ENCODE measurements at places on chromosomes 13 and 19.
A peak's percentile ranks its signal among the peaks of the same experiment; 100 is the strongest.

- DNase-seq = no peak
Observed at GRCh38 chr13:44703371-44703770, 127.2 kb upstream of the TSC22D1 start.

- no peak for DNase-seq
Observed at GRCh38 chr13:95710313-95710712, 33.4 kb downstream of the DNAJC3 start.

DNA sequence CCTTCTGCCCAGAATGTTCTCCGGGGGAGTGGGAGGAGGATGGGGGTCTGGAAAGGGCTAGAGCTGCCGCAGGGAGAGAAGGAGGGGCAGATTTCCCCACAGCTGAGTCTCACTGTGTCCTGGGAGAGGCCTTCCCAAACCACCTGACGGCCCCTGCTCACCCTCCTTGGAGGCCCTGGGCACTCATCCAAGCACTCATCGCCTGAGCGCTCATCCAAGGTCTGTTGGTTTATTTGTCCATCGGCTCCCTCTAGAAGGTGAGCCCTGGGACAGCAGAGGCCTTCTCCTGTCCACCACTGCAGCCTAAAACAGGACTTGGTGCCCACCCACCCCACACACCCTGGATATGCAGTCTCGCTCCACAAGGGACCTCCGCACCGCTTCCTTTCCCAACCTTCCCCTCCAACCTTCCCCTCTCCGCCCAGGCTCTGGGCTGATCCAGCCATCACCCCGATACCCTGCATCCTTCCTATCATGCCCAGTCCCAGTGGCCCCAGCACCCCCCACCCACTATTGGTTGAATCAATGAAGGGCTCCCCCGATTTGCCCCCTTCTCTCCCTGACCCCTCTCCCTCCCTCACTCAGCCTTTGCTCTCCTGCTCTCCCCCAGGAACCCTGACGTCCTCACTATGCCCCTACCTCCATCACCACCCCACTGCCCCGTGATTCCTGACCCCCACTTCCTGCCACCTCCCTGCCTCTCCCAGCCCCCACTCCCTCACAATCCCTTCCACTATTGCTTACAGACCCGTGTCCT, 1.7 kb downstream of the UBXN6 start:
- DNase-seq = no peak

GRCh38 chr13:24124789-24125476, 35.6 kb upstream of the SPATA13 start:
- no peak for DNase-seq

- DNase-seq = no peak
Observed at GRCh38 chr19:14770944-14771839, 7.2 kb downstream of the ADGRE2 start.

DNA sequence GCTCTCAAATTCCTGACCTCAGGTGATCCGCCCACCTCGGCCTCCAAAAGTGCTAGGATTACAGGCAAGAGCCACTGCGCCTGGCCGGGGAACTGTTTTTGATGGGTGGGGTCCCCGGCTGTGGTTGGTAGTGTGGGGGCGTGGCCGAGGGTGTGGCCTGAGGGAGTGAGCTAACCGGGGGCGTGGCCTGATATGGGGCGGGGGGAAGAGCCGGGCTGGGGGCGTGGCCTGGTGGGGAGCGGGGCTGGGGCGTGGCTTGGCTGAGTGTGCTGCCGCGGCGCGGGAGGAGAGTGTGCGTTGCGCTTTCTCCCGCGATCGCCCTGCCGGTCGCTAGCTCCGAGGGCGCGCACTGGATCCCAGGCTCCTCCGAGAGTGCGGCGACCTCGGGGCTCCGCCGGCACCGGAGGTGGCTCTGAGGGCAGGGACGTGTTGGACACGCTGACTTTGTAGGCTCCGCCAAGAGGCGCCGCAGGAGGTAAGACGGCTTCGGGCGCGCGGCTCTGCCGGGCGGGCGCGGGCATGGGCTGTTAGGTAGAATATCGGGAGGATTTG, at the start of gene SPATA13:
Gene SPATA13, plus strand, starts transcription at position 263 of the 552 bp plus-strand sequence. CDS start 62,210 bp downstream, outside the sequence.
- DNase-seq = peak; percentile 88

- no peak for DNase-seq
Observed at GRCh38 chr13:41751277-41751676, 209.6 kb downstream of the VWA8 start.

- DNase-seq = no peak
Observed at GRCh38 chr13:44379885-44380284, 6.3 kb downstream of the SERP2 start.

DNA sequence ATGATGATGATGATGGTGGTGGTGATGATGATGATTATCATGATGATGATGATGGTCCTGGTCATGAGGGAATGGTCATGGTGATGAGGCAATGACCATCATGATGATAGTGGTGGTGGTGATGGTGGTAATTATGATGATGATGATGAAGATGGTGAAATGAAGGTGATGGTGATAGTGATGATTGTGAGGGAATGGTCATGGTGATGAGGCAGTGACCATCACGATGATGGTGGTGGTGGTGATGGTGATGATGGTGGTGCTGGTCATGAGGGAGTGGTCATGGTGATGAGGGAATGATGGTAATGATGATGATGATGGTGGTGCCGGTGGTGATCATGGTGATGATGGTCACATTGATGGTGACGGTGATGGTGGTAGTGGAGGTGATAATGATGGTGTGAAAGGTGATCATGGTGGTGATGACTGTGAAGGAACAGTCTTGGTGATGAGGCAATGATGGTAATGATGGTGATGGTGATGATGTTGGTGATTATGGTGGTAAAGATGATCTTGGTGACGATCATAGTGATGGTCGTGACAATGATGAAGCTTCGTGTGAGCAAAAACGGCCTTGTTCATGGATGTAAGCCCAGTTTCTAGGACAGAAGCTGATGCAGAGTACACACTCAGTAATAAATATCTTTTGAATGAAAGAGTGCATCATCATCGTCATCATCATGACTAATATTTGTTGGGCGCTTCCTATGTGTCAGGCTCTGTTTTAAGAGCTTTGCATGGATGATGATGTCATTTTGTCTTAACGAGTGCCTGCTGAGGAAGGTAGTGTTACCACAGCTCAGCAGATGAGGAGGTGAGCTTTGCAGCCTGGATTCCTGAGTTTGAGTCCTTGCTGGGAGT, 17.3 kb downstream of the SBK2 start:
- DNase-seq = no peak

GRCh38 chr13:106507560-106508274, 27.7 kb downstream of the EFNB2 start:
- no peak for DNase-seq

Measured in stimulated activated CD4-positive, alpha-beta T cell treated with anti-CD3 and anti-CD28 coated beads, Interleukin-1b, Interleukin-23, amount 100 ng/mL, for 1 hour (primary cell).